ENCODE measurements at places on chromosomes 6 and 20.

- peak; percentile 90 for DNase-seq
These were observed 61.8 kb upstream of the TIAM2 start for GRCh38 chr6:154933181-154933827.

DNA sequence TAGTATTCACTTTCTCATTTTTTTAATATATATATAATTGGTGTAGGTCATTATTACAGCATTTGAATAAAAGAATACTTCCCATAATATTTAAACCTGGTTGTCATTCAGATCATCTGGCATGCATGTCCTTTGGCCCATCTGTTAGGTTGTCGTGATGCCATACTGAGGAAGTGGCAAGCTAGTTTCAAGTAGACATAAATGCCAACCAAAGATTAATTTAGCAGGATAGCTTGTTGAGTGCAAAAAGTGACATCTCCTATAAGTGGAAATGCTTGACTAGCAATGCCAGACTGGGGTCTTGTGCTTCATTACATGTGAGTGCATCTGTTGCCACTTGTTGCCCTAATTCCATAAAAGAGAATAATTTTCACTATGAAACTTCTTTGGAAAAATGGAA is 1044.7 kb downstream of the GRIK2 start:
- DNase-seq, result no peak

- DNase-seq, result no peak
These were observed 17.3 kb downstream of the SMAP1 start for GRCh38 chr6:70684794-70685493.

GRCh38 chr6:153023977-153024708 is 21.6 kb upstream of the MTRF1L start:
- DNase-seq, result peak; percentile 48

- no peak for DNase-seq
These were observed 405.8 kb upstream of the FKBP1C start for GRCh38 chr6:62805431-62805830.

- peak; percentile 33 for DNase-seq
These were observed 324.2 kb downstream of the UBE3D start for GRCh38 chr6:82741325-82741995.
